Lower lobe of right lung (tissue), 2 donors: ENCODE measurements at places on chromosomes 7 and 10. TPM values are rescaled to one million over a fixed set of nuclear protein-coding genes. Genes with fewer than 3 reads are reported as not detected.

DNA sequence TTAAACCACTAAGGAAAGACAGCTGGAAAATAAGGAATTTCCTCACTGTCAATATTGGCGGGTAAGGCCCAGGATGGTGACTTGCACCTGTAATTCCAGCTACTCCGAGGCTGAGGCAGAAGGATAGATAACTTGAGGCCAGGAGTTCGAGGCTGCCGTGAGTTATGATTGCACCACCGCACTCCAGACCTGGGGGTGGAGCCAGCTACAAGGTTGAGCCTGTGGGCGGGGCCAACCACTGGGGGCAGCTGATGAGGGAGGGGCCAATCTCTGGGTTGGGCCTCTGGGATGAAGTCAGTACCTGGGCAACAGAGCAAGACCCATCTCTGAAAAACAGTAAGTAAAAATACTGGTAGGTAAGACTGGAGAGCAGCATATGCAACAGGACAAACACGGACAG is 80.1 kb upstream of the ADO start:
- H3K27ac ChIP-seq = no peak overlapping the region
- DNase-seq = no peak
- H3K27me3 ChIP-seq = no peaks in the 10 kb centered on the region
- H3K4me3 ChIP-seq = no peak overlapping the region

GRCh38 chr7:117766913-117767312 is 106.3 kb downstream of the CTTNBP2 start:
- H3K27ac ChIP-seq = no peak overlapping the region
- H3K4me3 ChIP-seq = no peak overlapping the region
- DNase-seq = no peak

DNA sequence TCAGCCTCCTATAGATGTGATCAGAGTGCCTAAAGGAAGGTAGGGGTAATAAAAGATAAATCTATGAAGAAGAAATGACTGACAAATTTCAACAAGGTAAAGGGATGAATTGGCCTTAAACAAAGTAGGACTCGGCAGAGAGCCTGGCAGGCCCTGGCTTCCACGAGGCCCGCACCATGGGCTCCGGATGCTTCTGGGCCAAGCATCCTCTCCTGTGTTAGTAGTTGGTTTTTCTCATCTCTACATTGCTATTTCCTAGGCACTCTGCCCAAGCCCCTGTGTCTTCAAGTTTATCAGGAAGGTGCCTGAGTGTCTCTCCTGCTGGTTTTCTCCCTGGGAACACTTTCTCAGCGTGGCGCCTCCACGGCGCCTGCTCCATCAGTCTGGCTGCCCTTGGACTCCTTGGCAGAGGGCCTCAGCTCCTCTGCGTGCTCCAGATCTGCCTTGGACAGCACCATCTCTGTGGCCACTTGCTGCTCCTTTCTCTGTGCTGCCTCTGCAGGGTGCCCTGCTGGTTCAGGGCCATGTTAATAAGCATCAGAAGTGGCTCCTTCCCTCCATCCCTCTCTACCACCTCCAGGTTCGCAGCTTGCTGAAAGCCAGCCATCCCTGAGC is 413.3 kb upstream of the DPP6 start:
- no peaks in the 10 kb centered on the region for H3K27me3 ChIP-seq
- no peaks in the 10 kb centered on the region for H3K4me1 ChIP-seq
- H3K4me3 ChIP-seq = no peak overlapping the region
- no peaks in the 10 kb centered on the region for H3K36me3 ChIP-seq
- no peak overlapping the region for H3K27ac ChIP-seq
- DNase-seq = no peak

Gene FGF8
- total RNA-seq = not detected

GRCh38 chr7:27138985-27139333 is 4.5 kb downstream of the HOXA5 start:
- peak overlapping the region; percentile 95 for H3K27ac ChIP-seq
- H3K36me3 ChIP-seq = no peaks in the 10 kb centered on the region
- H3K27me3 ChIP-seq = peaks cover 52% of the 10 kb centered on the region
- peaks cover 31% of the 10 kb centered on the region for H3K4me1 ChIP-seq
- H3K4me3 ChIP-seq = peak overlapping the region; percentile 70

- H3K36me3 ChIP-seq = no peaks in the 10 kb centered on the region
- H3K27me3 ChIP-seq = no peaks in the 10 kb centered on the region
- DNase-seq = no peak
Measured at GRCh38 chr7:80699721-80700256, 61.3 kb downstream of the CD36 start.

DNA sequence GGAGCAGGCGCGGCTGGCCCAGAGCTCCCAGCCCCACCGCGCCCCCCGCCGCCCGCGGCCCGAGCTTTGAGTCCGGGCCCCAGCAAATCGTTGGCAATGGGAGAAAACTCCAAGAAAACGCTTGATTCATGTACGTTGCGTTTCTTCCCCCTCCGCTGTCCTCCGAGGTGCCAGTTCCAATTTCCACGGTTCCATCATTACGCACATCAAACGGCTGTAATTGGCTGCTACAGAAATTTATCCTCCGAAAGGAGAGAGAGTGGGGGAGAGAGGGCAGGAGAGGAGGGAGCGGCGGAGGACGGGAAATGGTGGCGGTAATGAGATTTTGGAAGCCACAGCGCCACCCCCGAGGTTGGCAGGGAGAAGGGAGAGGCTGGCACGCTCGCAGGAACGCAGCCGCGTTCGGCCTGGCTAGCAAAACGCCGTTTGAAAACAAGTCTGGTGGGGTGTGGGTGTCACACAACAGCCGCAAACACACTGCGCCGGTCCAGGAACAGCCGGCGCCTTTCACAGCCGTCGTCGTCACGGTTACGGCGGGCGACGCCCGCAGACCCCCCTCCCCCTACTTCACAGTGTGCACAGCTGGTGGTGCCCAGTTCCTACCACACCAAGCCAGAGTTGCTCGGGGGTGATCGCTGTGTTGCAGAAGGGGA is 57.5 kb downstream of the UNCX start:
- H3K4me1 ChIP-seq = peaks cover 9% of the 10 kb centered on the region
- peak overlapping the region; percentile 45 for H3K4me3 ChIP-seq
- no peak overlapping the region for H3K27ac ChIP-seq
- H3K36me3 ChIP-seq = no peaks in the 10 kb centered on the region
- peaks cover 77% of the 10 kb centered on the region for H3K27me3 ChIP-seq

DNA sequence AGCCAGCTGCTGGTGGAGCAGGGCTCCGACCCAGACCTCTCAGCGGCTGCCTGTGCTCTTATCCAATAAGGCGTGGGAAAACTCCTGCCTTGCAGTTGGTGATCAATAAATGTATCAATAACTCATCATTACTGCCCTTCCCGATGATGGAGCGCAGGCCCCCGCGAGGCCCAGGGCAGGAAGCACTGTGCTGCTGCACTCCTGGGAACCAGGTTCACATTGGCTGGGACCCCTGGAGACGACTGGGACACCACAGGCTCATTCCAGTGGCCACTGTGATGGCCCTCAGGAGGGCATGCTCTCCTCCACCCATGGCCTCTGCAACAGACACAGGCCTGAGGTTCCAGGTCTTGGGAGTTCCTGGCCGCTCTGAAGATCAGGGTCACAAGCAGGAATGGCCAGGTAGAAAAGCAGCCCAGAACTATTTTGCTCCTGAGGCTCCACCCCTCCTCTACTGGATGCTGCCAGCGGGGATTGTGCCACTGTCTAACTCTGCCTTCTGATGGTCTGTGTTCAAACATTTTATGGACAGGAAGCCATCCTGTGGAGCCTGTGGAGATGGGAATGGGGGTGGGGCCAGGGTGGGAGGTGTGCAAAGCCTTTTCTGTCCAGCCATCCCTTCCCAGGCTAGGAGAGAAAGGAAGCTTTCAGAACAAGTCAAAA is 287.4 kb upstream of the ZMIZ1 start:
- H3K36me3 ChIP-seq = no peaks in the 10 kb centered on the region
- H3K4me1 ChIP-seq = peaks cover 6% of the 10 kb centered on the region
- H3K27ac ChIP-seq = no peak overlapping the region
- no peak overlapping the region for H3K4me3 ChIP-seq
- DNase-seq = no peak

- no peak overlapping the region for H3K4me3 ChIP-seq
- no peaks in the 10 kb centered on the region for H3K36me3 ChIP-seq
- no peak overlapping the region for H3K27ac ChIP-seq
- DNase-seq = no peak
- peaks cover 4% of the 10 kb centered on the region for H3K4me1 ChIP-seq
- H3K27me3 ChIP-seq = no peaks in the 10 kb centered on the region
Measured at GRCh38 chr10:94412449-94412848, 10.1 kb downstream of the TBC1D12 start.

GRCh38 chr10:71084818-71085126 is 127.6 kb upstream of the UNC5B start:
- H3K36me3 ChIP-seq = no peaks in the 10 kb centered on the region
- no peaks in the 10 kb centered on the region for H3K4me1 ChIP-seq
- H3K27me3 ChIP-seq = peaks cover 4% of the 10 kb centered on the region
- H3K27ac ChIP-seq = no peak overlapping the region
- H3K4me3 ChIP-seq = no peak overlapping the region
- DNase-seq = no peak

DNA sequence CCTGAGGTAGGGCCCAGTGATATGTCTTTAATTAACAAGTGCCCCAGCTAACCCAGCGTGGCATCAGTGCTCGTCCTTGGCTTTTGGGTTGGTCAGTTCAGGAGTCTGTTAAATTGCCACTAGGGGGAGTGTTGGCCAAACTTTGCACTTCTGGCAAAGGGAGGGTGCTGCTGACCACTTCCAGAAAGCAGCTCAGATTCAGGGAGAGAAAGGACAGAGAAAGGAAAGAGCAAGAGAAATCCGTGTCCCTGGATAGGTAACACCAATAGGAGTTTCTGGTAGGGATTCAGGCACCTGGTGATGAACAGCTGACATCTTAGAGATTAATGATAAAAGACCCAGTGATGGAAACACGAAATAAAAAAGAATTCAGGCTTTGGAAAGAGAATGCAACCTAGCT is 243.1 kb upstream of the AOAH start:
- no peak overlapping the region for H3K27ac ChIP-seq
- DNase-seq = no peak
- H3K4me3 ChIP-seq = no peak overlapping the region
- H3K27me3 ChIP-seq = no peaks in the 10 kb centered on the region
- H3K36me3 ChIP-seq = no peaks in the 10 kb centered on the region
- H3K4me1 ChIP-seq = peaks cover 41% of the 10 kb centered on the region

DNA sequence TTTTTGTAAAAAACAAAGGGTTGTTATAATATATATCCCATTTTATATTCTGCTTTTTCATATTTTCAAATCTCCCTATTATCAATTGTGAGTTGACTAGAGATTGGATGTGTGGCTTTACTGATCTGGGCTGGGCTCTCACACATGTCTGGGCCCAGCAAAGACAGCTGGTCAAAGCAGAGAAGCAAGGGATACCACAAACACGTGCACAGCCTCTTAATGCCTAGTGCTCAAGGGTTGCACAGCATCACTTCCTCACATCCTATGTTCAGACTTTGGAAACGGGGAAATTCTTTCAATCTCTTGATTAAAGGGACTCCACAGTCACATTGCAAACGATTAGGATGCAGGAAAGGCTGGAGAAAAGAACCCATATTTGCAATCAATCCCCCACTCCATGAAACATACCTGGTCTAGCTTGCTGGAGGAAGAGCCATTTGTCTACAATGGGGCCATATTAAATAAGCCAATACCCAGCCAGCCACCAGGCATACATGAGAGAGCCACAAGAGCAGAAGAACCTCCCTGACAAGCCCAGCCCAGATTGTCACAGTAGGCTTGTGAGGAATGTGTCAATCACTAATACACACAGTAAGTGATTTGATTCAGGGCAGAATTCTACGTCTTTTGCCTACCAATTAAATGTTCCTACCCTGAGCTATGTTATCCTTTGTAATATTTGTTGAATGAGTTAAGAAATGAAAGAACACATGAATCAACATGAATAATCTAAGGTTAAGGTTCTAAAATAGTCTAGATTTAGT is 431.2 kb downstream of the TNS3 start:
- no peak overlapping the region for H3K27ac ChIP-seq
- H3K27me3 ChIP-seq = no peaks in the 10 kb centered on the region
- no peaks in the 10 kb centered on the region for H3K36me3 ChIP-seq
- no peak for DNase-seq
- no peak overlapping the region for H3K4me3 ChIP-seq

- H3K27me3 ChIP-seq = no peaks in the 10 kb centered on the region
- DNase-seq = no peak
- H3K36me3 ChIP-seq = peaks cover 5% of the 10 kb centered on the region
- H3K4me3 ChIP-seq = peak overlapping the region; percentile 89
- H3K4me1 ChIP-seq = peaks cover 19% of the 10 kb centered on the region
- H3K27ac ChIP-seq = peak overlapping the region; percentile 85
Measured at GRCh38 chr7:133082390-133082766, 488 bp upstream of the CHCHD3 start.

DNA sequence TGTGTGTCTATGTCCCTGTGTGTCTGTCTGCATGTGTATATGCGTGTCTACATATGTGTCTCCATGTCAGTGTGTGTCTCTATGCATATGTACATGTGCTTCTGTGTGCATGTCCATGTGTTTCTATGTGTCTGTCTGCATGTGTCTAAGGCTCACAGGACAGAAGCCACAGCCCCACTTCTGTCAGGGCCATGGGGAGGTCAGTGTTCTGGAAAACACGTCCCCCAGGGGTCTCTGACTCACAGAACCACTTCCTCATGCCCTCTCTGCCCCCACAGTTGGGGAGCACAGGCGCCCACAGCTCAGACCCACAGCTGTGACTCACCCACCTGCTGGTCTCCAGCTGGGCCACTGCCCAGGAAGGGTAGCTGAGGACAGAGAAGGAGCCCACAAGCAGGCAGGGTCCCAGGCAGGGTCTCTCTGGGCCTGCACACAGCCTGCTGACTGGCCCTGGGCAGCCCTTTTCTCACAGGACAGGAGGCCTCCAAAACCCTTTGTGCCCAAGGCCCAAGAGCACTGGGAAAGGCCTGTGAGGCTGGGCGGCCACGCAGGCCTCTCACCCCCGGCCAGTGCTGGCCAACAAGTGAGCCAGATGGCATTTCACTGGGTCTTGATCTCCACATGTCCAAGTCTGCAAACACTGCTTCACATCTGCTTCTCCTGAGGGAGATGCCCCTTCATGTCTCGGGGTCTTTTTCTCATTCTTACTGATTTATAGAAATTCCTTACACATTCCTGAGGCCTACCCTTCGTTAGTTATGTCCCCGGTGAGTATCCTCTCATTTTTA is 102.9 kb upstream of the FAM20C start:
- DNase-seq = no peak
- H3K4me3 ChIP-seq = no peak overlapping the region
- peaks cover 5% of the 10 kb centered on the region for H3K27me3 ChIP-seq
- peak overlapping the region; percentile 46 for H3K27ac ChIP-seq
- H3K36me3 ChIP-seq = no peaks in the 10 kb centered on the region
- H3K4me1 ChIP-seq = peaks cover 21% of the 10 kb centered on the region

Gene HYAL4
- total RNA-seq = not detected

GRCh38 chr10:22605168-22605567 is 109.2 kb downstream of the PIP4K2A start:
- DNase-seq = no peak
- peaks cover 50% of the 10 kb centered on the region for H3K4me1 ChIP-seq
- H3K4me3 ChIP-seq = no peak overlapping the region
- peaks cover 12% of the 10 kb centered on the region for H3K36me3 ChIP-seq
- H3K27ac ChIP-seq = peak overlapping the region; percentile 4

DNA sequence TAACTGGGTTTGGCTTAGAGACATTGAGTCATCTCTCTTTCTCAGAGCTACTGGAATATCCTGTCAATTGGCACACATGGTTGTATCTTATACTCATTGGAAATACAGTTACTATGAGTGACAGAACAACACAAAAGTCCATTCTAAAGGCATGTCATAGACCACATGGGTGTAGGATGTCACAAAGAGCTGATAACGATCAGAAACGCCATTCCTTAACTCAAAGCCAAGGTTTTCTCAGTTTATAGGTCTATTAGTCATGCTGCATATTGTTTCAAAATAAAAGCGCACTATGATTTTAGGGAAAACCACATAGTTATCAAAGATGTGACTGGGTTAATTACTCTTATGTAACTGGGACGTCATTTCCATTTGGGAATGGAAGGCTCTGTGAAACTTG is 147.2 kb upstream of the FAM171A1 start:
- H3K36me3 ChIP-seq = no peaks in the 10 kb centered on the region
- H3K4me1 ChIP-seq = no peaks in the 10 kb centered on the region
- H3K27ac ChIP-seq = no peak overlapping the region
- DNase-seq = no peak
- H3K27me3 ChIP-seq = no peaks in the 10 kb centered on the region
